ENCODE measurements at places on chromosomes 4 and X.

DNA sequence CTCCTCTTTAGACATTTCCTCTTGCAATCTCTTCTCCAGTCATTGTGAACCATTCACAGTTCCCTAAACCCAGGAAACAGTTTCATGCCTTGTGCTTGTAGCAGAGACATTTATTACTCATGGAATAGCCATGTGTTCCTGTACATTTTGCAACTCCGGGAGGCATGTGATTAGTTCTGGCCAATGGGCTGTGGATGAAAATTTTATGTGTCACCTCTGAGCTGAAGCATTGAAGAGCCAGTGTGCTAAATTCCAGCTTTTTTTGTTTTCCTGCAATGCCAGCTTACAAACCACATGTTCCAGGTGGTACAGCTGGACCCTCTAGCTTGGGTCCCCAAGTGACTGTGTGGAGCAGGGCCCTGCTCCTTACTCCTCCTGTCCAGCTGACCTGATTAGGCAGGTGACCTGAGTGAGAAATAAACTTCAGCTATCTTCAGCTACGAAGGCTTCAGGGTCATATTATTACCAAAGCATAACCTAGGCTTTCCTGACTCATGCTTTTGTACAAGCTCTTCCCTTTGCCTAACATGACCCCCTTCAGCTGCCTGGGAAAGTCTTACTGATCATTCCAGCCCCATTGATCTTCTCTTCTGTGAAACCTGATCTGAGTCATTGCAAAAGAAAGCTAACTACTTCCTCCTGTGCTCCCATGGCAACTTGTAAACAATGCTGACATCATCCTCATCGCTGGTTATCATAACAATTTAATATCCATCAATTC, 200.4 kb downstream of the PTTG2 start:
- peak; percentile 77 for DNase-seq

- no peak for DNase-seq
Observed at GRCh38 chr4:146186596-146186995, 11.1 kb downstream of the LSM6 start.

- DNase-seq = peak; percentile 38
Observed at GRCh38 chr4:113122066-113122465, 72.6 kb downstream of the ANK2 start.

- peak; percentile 15 for DNase-seq
Observed at GRCh38 chr4:32847461-32847860, 2127.3 kb downstream of the PCDH7 start.

- DNase-seq = peak; percentile 55
Observed at GRCh38 chrX:8738588-8739189, 6.8 kb upstream of the ANOS1 start.

DNA sequence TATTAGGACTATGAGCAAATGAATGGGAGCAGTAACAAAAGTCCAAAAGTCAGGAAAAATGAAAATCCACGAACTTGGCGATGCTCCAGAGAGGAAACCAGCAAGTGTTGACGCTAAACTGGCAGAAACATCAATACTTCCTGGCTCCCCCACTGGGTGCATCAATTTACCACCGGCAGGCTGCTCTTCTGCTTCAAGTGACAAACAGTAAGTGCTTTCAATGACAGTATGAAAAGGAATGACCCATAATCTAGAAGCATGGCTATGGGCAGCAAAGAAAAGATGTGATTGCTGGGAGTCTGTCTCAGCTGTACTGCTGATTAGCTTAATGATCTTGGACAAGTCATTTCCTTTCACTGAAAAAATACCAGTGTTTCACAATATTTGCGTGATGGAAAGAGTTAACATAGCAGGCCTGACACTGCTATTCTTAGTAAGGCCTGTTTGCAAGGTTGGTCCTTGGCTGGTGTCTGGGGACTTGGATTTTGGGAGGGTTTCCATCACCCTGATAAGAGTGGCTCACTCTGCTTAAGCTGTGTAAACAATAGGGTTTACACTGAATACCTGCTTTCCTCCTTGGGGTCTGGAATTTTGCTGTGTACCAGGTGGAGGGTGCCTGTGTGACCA, 8.7 kb downstream of the ATP11C start:
- peak; percentile 4 for DNase-seq

- no peak for DNase-seq
Observed at GRCh38 chr4:129429581-129430320, 333.8 kb downstream of the C4orf33 start.

GRCh38 chrX:47179221-47179927, 14.3 kb upstream of the UBA1 start:
- no peak for DNase-seq

DNA sequence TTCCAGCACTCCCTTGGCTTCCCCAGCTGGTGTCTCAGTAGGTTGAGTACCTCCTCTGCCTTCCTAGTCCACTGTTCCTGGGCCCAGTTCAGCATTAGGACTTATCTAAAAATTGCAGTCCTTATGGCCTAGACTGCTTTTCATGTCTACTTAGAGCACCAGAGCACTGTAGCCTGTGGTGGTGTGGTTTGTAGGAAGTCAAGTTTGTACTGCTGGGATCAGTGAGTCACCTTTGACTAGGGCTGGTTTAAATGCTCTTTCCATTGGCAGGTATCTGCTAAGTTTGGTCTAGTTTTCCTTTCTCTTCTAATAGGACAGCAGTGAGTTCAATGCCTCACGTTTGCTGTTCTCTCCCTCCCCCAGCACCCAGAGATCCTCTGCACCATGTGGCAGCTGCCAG, 233.6 kb upstream of the WDFY3 start:
- no peak for DNase-seq

DNA sequence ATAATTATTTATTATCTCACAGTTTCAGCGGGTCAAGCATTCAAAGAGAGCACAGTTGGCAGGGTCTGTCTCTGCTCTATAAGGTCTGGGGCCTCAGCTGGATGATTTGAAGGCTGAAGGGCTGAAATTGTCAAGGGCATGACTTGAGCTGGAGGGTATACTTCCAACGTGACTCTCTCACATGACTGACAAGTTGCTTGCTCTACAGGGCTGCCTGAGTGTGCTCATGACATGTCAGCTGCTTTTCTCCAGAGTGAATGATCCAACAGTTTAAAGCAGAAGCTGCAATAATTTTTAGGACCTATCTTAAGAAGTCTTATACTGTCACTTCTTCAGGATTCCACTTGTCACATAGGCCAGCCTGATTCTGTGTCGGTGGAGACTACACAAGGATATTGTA, 51.2 kb downstream of the TIGD2 start:
- no peak for DNase-seq

- DNase-seq = no peak
Observed at GRCh38 chr4:18052158-18052557, 30.6 kb upstream of the LCORL start.

DNA sequence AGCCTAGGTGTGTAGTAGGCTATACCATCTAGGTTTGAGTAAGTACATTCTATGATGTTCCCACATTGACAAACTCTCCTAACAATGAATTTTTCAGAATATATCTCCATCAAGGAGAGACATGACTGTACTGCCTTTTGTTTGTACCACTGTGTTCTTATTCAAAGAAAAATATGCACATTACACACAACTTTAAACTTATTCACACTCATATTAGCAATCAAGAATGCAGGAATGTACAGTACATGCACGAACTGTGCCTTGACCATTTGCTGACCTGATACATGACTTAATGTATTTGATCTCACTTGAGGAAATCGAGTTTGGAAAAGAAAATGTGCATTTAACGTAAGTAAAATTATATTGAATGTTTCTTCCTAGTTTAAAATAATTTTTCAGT, 525.1 kb upstream of the AGA start:
- DNase-seq = no peak

DNA sequence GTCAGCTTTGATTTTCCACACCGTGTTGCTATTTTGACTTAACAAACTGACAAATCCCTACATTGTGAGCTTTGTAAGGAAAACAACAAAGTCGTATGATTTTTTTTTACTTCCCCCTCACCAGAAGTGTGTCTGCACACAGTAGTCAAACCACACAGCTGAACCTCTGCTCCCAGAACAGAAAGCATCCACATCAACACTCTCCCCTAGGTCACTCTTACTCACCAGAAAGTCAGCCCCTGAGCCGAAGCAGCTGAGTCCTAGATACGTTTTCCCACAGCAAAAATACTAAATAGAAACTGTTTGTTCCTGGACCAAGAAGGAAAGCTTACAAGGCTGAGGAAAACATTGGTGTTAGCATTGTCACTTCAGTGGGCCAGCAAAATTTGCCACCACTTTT, 305.7 kb downstream of the DHX15 start:
- no peak for DNase-seq

GRCh38 chr4:142663828-142664227, 182.3 kb downstream of the INPP4B start:
- no peak for DNase-seq

DNA sequence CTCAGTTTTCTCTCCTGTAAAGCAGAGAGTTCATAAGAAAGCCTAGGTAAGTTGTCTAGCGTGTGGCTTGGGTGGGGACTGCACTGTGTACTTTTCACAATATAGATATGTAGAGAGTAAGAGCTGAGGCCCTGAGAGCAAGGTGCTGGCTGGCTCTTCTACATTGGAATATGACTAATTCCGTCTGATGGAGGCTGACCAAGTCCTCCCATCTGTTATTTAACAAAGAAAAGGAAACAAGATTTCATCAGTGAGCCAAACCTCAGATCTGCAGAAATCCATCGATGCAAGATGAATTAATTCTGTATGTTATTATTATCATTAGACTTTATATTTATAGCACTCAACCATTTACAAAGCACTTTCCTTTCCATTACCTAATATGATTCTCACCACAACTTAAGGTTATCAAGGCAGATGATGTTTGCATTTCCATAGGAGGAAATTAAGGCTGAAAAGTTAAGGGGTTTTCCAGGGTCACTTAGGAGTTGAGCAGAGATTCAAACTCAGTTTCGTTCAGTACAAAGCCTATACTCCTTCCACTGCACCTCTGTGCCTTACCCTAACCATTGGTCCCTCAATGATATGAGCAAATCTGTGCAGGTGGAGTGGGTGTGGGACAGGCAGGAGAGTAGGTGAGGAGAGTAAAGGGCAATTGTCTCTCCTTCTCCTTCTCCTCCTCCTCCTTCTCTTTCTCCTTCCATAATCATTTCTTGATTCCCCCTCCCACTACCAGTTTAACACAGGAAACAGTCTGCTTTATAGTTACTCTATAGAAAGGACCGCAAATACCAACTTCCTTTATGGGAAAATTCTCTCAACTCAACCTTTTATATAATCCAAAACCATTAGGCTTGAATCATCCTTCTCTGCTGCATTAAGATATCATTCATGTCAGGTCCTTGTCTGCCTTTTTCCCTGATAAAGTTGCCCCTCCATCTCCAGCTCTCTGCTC, 27.6 kb upstream of the SRD5A3 start:
- DNase-seq = no peak

DNA sequence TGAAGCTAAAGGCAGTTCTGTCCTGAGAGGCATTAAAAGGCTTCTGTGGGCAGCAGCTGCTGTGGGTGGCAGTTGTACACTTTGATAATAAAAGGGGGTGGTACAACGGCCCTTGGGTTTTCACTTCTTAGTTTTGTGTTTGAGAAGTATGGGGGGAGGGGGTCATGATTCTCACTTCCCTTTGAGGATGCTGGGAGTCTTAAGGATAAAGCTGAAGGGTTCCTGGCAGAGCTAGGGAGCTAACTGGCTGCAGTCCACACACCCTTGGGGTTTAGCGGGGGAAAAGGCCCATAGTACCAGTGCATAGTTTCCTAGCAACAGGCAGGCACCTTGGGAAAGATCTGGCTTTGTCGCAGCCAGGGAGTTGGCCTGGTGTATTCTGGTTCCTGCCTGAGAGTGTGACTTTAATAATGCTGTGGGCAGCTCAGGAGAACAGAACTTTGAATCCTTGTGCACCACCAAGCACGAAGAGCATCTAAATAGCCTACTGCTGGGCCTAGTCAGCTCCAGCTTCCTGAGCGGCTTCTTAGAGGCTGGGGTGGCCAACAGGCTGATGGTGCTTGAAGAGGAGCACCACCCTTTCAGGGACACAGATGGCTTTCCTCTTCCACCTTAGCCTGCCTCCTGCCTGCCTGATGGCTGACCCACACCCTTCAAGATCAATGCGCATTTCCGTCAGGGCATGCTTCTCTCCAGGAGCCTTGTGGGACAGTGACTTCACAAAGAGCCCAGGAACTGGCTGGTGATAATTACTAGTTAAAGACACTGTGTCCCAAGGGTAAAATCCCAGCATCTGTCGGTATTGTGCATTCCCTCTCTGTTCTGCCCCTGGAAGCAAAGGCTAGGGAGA, 12.5 kb downstream of the ZBTB33 start:
- DNase-seq = peak; percentile 24

- no peak for DNase-seq
Observed at GRCh38 chr4:119525771-119526712, 102.6 kb downstream of the PDE5A start.

DNA sequence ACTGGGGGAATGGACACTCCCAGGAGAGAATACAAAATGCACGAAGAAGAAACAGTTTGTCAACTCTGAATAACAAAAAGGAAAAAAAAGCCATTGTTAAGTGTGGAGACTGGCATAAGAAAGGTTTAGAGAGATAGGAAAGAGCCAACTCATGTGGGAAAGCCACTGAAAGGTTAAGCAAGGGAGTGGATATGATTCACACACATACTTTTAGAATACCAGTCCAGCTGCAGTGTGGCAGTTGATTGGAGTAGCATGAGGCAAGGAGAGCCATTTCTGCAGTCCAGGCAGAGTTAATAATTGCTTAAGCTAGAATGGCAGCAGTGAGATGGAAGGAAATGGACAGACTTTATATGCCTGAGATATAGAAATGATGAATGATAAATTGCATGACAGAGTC, 36.9 kb upstream of the ADAD1 start:
- DNase-seq = peak; percentile 3

DNA sequence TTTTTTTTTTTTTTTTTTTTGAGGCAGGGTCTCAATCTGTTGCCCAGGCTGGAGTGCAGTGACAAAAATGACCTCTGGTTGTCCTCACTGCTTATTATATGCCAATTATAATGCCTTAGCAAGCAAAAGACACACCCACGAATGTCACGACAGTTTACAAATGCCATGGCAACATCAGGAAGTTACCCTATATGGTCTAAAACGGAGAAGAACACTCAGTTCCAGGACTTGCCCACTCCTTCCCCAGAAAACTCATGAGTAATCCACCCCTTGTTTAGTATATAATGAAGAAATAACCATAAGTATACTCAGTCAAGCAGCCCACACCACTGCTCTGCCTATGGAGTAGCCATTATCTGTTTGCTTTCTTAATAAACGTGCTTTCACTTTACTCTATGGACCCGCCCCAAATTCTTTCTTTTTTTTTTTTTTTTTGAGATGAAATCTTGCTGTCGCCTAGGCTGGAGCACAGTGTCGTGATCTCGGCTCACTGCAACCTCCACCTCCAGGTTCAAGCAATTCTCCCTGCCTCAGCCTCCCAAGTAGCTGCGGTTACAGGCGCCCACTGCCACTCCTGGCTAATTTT, 106.2 kb downstream of the SMIM20 start:
- peak; percentile 49 for DNase-seq

- no peak for DNase-seq
Observed at GRCh38 chr4:167906851-167907250, 185.5 kb upstream of the ANXA10 start.

DNA sequence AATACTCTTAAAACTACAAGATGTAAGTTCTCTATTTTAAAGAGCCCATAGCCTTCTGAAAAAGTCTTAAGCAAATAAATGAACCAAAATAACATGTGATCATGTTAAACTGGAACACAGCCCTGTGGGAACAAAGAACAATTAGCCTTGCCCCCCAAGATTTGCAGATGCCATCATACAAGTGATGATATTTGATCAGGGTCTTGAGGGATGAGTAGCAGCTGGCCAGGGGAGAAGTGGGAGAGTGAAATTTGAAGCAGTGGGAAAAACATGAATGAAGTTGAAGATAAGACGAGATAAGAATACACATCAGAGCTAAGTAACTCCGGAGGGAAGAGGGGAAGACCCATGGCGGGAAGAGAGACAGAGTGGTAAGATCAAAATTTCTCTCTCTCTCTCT, 450.1 kb upstream of the FTHL17 start:
- DNase-seq = no peak

Data from NB4 (cell line).